ENCODE measurements at places on chromosomes 2 and 18.

DNA sequence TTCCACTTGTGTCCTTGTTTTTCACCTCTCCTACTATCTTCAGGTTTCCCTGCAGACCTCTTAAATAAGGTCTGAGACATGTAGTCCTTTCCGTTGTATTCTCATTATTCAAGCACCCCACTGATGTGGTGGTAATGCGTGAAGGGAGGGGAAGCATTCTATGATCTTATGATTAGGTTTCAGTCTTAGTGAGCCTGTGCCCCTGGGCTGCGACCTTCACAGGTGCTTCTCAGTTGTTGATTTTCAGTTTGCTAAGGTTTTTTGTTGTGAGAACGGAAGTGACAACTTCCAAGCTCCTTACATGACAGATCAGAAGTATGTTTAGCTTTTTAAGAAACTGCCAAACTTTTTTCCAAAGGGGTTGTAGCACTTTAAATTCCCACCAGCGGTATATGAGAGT is 41.3 kb downstream of the VPS54 start:
- no peak for DNase-seq

- DNase-seq = no peak
Observed at GRCh38 chr2:202632682-202633290, 2.0 kb upstream of the FAM117B start.

DNA sequence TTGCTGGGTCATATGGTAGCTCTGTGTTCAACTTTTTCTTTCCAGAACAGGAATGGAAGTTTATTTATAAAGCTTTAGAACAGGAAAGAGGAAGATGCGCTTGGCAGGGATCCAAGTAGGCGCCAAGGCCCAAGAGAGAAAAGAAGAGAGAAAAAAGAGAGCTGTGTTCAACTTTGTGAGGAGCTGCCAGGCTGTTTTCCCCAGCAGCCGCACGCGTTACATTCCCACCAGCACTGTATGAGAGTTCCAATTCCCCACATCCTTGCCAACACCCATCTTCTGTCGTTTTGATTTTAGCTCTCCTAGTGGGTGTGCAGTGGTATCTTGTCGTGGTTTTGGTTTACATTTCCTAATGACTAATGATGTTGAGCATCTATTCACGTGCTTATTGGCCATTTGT is 51.4 kb downstream of the KCNF1 start:
- no peak for DNase-seq

DNA sequence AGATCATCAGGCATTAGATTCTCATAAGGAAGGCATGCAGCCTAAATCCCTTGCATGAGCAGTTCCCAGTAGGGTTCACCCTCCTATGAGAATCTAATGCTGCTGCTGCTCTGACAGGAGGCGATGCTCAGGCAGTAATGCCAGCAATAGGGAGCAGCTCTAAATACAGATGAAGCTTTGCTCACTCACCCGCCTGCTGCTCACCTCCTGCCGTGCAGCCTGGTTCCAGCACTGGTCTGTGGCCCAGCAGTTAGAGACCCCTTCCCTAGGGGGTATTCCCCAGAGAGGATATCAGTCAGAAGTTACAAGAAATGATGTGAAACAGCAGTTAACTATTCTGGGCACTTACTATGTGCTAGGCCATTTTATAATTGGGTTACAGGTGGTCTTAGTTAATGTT is 226.0 kb downstream of the KCNJ3 start:
- no peak for DNase-seq

GRCh38 chr2:148237911-148238310 is 217.0 kb downstream of the MBD5 start:
- no peak for DNase-seq

DNA sequence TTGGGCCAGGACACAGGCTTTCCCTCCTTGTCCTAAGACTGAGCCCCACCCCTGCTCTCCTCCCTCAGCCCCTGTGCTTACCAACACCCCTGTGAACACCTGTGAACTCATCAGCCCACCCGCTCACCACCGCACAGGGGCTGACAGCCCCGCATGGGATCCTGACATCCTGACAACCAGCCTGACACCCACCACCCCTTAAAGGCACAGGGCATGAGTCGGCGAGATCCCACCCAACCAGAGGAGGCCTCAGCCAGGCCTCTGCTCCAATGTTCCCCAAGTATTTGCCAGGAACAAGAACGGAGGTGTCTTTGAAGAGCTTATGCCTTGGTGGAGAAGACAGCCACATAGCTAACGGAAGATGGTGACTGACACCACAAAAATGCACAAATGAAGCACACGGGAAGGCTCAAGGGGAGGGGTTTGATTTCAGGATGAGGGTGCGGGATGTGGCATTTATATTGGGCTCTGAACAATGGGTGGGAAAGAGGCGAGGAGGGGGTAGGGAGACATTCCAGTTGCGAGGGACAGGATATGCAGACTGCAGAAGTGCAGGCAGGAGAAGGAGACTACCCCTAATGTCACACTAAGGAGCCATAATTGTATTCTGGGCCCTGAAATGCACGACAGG is 11.0 kb downstream of the RAB11FIP5 start:
- DNase-seq = no peak

GRCh38 chr2:199458009-199458805 is 468 bp upstream of the SATB2 start:
- DNase-seq = no peak

DNA sequence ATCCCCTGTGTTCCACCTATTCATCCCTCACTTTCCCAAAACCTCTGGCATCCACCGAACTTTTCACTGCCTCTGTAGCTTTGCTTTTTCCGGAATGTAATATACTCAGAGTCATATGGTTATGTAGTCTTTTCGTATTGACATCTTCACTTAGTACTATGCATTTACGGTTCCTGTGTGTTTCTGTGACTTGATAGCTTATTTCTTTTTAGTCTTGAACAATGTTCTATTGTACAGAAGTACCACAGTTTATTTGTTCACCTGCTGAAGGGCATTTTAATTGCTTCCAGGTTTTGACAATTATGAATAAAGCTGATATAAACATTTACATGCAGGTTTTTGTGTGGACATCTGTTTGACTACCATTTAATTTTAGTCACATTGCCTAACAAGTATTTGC is 154.7 kb upstream of the DOK6 start:
- DNase-seq = no peak

- no peak for DNase-seq
Observed at GRCh38 chr2:145047554-145047953, 527.6 kb upstream of the ZEB2 start.

GRCh38 chr18:46220116-46220515 is 115.9 kb downstream of the HAUS1 start:
- no peak for DNase-seq

- DNase-seq = no peak
Observed at GRCh38 chr18:35710581-35710980, 129.0 kb downstream of the GALNT1 start.

DNA sequence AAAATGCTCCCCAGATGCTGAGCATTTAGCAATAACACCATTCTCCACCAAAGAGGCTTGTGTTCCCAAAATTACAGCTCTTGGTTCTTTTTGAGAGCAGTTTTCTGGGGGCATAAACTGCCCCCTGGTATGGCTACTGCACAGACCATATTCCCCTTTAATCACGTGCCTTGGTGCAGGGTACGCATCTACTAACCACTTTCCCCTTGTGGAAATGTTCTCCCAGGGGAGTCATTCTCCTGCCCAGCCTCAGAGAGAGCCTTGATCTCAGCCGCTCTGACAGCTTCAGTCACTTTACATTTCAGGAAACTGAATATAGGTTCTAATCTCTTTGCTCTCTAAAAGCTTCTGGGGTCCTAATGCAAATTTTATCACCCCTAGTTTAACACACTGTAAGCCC is 44.7 kb upstream of the EML6 start:
- no peak for DNase-seq

DNA sequence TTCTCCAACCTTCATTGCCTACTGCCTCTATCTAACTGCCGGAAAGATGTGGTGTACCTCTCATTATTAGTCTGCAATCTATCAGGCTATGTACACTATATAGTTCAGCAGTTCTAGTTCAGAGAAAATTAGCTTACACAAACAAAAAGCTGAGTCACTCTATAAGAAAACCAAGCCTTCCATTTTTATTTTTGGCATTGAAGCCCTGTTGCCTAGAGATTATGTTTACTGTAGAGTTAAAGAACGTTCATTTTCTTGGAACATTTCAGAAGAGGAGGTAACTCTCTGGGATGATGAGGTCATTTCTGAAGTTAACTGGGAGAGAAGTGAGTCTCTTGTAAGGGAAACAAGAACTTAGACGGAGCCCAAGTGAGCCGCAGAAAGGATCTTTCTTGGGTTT is 133.5 kb downstream of the FAM124B start:
- DNase-seq = no peak

DNA sequence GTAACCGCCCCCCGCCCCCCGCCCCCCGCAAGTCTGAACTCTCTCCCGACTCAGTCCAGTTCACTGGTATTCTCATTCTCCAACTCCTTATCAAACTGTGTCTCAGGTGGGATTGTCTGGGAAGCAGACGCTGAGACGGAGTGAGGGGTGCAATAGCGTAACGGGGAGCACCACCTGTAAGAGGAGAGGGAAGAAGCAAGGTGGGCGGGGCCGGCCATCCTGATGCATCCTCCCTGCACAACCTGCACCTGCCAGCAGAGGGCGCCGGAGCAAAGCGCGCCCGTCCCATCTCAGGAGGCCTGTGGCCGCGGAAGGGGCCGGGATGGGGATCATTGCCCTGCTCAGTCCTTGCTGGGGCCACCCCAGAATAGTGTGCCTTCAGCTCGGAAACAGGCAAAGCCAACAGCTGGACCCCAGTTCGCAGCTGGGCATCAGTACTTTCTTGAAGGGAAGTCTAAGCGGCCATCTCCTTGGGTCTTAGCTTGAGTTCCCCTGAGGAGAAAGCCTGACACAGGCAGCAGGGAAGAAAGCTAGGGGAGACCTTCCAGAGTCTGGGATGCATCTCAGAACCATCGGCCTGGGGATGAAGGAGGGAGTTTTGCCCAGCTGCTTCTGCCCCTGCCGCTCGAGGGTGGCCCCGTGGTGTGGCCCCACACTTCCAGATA is 208.0 kb downstream of the TFCP2L1 start:
- no peak for DNase-seq

DNA sequence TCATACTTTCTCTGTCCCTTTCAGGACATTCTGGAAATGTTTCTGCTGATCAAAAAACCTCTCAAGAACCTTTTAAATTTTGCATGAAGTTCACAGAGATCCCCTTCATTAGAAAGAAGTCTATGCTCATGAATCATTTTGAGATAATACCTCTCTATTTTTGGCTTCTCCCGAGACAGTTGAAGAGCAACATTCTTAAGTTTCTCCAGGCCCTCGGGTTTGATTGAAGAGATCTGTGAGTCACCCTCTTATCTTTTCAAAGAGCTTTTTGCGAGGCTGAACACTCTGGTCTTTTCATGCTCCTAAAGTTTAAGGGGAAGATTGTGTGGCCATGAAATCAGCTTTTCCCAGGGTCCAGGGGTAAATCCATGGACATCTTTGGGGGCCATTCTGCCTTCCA is 354.2 kb downstream of the FBXO15 start:
- DNase-seq = no peak

DNA sequence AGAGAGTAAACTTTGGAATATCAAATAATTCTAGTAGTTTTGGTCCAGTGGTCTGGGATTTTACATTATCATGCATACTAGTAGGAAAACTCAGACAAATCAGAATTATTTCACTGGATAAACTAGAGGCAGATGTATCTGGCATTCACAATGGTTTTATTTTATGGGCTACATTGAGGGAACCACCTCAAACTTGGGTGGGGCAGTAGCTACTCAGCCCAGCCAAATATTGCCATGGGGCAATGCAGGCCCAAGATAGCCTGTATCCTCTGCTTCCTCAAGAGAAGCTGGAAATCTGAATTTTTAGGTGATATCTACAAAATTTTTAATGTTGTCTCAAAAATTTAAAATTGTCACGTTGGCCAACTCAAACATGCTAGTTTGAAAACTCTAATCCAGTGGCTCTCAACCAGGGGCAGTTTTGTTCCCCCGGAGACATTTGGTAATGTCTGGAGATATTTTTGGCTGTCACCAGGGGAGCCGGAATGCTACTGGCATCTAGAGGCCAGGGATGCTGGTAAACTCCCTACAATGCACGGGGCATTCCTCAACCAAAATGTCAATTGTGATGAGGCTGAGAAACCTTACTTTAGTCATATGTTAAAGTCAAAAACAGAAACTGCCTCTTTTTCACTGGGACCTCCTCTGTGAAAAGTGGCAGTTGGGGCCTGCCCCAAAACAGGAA is 172.8 kb upstream of the SPRED2 start:
- no peak for DNase-seq

DNA sequence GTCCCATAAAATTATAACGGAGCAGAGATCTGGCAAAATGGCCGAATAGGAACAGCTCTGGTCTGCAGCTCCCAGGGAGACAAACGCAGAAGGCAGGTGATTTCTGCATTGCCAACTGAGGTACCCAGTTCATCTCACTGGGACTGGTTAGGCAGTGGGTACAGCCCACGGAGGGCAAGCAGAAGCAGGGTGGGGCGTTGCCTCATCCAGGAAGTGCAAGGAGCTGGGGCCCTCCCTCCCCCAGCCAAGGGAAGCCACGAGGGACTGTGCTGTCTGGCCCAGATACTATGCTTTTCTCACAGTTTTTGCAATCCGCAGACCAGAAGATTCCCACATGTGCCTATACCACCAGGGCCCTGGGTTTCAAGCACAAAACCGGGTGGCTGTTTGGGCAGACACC is 22.8 kb downstream of the ICA1L start:
- DNase-seq = no peak

GRCh38 chr18:12410081-12410481 is 2.4 kb downstream of the PRELID3A start:
- DNase-seq = no peak

DNA sequence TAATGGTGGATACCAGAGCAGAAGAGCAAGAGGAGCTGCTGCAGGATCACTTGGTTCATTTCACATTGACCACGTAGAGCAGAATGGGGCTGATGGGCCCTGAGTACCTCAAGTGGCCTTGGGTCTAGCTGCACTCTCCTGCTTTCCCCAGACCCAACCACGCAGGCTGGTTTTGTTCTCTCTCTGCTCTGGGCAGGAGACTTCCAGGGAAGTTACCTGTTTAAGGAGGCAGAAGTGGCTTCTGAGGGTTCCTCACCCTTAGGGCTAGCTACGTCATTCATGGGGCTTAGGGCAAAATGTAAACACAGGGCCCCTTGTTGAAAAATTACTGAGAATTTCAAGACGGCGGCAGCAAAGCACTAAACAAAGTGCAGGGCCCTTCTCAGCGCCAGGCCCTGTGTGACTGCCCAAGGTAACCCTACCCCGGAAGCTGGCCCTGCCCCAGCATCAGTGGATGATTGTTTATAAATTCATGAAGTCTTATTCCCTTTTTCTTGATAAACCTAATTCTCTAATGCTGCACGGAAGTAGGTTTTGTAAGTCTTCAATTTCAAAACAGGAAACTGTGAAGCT is 75.9 kb downstream of the TMEM182 start:
- DNase-seq = no peak

GRCh38 chr2:233219848-233220247 is 31.6 kb upstream of the ATG16L1 start:
- DNase-seq = no peak

DNA sequence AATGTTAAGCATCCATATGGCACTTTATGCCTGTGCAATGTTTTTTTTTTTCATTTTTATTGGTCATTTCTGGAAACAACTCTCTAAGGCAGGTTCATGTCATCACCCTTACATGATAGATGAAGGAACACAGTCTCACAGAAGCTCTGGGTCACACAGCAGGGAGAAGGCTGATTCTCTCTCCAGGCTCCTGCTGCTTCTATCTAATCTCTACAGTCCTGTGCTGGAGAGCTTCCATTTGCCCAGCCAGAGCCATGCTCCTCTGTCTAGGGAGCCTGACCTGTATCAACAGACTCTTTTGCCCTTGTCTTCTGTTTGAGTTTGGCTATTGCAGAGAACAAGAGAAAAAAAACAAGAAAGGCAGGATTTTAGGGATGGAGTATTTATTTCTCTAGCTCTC is 584.8 kb downstream of the MBD2 start:
- DNase-seq = no peak

- DNase-seq = no peak
Observed at GRCh38 chr2:202762556-202762955, 109.0 kb downstream of the ICA1L start.

All from NCI-H2227 treated with DMSO at 0.1 percent for 48 hours (cell line).